ENCODE measurements at places on chromosomes 5 and 9.

DNA sequence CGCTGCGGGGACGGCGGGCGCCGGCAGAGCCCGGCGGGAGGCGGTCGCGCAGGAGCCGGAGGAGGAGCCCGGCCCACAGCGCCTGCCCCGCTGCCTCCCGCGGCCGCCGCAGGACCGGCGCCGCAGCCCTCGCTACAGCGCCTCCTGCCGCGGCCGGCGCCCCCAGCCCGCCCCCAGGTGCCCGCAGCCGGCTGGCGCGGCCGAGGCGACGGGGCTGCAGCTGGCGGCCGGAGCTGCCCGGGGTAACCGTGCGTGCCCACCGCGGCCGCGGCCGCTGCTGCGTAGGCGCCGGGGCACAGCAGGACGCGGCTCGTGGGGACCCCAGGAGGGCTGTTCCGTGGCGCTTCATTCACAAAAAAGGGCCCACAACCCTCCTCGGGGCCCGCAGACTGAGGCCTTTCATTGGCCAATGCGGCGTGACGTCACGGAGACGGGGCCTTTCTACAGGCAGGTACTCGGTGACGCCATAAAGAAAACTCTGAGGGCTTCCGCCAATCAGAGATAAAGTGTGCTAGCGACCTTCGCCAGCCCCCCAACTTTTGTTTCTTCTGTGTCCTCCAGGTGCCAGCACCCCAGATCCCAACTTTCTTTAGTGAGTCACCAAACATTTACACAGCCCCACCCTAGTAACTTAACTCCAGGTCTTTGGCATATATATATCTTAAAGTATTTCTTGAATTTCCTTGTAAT is at the start of gene CDC14B:
CDC14B (minus strand) TSS at position 353 of the 690 bp plus-strand sequence. CDS start 465 bp downstream, outside the sequence.
- DNase-seq, result peak; percentile 95

DNA sequence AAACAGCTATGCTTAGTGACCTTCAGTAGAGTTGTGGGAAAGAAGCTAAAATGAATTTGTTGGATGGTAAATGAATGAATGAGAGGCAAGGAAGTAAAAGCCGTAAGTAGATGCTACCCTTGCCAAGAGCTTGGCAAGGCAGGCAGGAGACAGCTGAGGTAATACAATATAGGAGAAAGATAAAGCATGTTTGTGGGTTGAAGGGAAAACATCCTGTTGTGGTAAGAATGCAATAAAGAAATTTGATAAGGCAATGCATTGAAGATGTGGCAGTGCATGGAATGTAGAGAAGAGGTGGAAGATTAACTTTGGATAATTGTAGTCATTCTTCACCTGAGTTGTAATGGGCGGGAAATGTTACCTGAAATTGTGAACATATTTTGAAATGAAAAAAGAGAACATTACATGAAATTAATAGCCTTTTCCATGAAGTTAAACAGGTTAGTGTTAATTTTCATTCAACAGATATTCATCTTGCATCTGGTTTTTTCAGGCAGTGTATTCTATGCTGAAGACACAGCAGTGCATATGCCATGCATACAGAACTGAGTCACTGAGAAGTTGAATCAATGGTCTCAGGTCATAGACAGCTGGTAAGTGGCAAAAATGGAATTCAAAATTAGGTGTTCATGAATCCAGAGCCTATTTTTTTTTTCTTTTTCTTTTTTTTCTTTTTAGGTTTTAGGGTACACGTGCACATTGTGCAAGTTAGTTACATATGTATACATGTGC is 43.4 kb upstream of the SPINK5 start:
- DNase-seq, result no peak

- DNase-seq, result peak; percentile 25
Observed at GRCh38 chr5:146565764-146566367, 49.9 kb upstream of the GPR151 start.

GRCh38 chr9:615756-616155 is 225.7 kb upstream of the DMRT1 start:
- DNase-seq, result no peak

DNA sequence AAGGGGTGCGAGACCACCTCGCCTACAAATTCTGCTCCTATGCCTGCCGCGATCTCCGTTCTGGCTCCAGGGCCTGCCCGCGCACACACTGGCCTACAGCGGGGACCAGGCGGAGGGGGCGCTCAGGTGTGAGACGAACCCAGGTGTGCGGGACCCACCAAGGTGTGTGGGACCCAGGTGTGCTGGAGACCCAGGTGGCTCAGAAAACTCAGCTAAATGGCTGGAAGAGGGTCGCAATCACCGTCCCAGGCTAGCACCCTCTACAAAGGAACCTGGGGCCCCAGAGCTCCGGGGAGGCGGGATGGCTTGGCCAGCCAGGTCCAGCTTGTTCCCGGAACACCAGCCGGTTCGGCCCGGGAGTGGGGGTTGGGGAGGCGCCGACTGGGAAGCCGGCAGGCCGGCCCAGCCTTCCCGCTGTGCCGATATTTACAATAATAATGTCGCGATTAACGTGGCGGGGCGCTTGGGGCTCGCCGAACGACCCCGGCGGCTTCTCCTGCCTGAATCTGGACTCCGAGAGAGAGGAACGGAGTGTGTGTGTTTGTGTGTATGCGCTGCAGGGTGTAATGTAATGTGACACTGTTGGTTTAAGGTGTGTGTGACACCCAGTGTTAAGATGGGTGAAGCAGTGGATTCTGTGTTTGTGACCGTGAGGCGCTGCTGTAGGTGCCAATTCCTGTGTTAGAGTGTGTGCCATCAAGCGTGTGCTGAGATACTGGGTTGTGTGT is 1.4 kb downstream of the PCDH1 start:
- DNase-seq, result no peak

DNA sequence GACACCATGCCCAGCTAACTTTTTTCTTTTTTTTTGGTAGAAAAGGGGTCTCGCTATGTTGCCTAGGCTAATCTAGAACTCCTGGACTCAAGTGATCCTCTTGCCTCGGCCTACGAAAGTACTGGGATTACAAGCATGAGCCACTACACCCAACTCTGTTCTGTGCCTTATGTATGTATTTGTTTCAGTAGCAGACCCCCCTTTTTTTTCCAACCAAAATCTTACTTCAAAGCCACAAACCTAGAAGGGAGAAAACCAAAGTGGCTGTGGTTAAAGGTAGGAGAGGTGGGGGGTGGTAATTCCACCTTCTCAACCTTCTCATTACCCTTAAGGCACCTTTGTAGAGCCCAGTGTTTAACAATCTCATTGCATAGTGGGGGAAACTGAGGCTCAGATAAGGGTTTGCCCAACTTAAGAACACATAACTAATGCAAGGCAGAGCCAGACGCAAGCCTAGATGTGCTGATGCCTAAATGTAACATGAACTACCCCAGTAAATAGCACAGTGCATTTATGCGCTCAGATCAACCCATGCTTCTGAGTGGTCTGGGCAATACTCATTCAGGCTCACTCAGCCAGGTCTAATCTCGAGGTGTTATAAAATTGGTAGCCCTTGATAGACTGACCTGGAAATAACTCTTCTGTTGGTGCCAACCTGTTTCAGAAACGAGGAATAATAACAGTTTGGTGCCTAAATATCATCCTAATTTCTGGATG is 33.0 kb downstream of the ITK start:
- DNase-seq, result no peak

Measured in NCI-H510A (cell line).